Fibroblast of skin of right biceps (primary cell): ENCODE measurements at places on chromosomes 2 and 18.

- no peak for DNase-seq
These were observed 21.6 kb upstream of the GYPC start for GRCh38 chr2:126634273-126634861.

- DNase-seq = no peak
These were observed 68.0 kb downstream of the RNF152 start for GRCh38 chr18:61824733-61825363.

GRCh38 chr2:202034249-202035088 is 814 bp downstream of the FZD7 start:
- DNase-seq = no peak

DNA sequence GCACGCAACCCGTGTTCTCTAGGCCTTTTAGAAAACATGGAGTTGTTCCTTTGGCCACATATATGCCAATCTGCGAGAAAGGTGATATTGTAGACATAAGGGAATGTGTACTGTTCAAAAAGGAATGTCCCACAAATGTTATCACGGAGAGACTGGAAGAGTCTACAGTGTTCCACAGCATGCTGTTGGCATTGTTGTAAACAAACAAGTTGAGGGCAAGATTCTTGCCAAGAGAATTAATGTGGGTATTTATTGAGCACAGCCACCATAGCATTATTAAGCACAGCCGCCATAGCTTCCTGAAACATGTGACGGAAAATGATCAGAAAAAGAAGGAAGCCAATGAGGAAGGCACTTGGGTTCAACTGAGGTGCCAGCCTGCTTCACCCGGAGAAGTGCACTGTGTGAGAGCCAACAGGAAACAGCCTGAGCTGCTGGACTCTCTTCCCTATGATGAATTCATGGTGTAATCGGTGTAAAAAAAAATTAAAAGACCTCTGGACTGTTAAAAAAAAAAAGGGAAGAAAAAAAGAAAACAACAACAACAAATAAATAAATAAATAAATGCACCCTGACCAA is 29.0 kb upstream of the REL start:
- DNase-seq = no peak

- DNase-seq = no peak
These were observed 76.8 kb upstream of the PELI1 start for GRCh38 chr2:64220894-64221617.

DNA sequence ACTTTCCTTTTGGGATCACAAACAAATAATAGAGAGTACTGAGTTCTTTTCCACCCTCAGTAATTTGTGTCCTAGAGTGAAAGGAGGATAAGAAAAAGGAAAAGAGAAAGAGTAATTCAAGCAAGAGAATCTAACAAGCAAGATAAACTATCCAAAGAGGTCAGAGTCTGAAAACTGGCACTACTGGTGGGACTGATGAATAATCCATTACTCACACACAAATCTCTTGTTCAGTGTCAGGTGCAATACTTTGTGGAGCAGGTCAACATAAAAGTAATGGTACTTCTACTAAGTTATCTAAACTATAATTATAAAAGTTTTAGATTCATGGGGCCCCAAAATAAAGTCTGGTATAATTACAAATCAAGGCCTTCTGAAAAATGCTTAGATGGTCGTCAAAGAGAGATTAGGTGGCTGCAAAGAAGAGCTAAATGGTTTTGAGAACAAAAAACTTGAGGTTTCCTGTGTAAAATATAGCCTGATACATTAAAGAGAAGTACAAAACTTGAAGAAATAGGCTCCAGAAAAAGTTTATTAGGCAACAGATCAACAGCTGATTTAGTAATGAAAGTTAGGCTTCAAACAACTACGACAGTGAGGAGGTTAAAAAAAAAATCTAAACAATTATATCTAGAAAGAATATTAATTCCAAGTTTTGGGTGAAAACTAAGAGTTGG is 109.4 kb downstream of the BAZ2B start:
- DNase-seq = peak; percentile 7

DNA sequence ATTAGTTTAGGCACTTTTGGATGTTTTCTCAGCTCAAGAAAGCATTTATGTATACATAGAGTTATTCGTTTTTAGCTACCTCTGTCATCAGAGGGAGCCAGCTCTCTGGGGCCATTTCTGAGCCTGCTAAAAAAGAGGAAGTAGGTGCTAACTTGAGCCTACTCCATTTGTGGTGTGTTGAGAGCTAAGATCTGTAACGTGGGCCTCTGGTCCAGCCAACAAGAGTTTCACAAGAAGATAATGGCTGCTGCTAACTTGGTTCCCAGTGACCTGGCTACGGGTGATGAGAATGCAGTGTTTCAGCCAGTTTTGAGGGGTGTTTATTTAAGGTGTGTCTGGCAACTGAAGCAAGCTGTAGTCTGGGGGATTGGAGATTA is 182.5 kb downstream of the PRKCE start:
- DNase-seq = no peak

- no peak for DNase-seq
These were observed 860.1 kb downstream of the BCL11A start for GRCh38 chr2:59693231-59693959.

GRCh38 chr2:199973703-199974102 is 18.3 kb downstream of the MAIP1 start:
- DNase-seq = peak; percentile 62

GRCh38 chr2:48048476-48049171 is 142.3 kb upstream of the FBXO11 start:
- DNase-seq = peak; percentile 34

DNA sequence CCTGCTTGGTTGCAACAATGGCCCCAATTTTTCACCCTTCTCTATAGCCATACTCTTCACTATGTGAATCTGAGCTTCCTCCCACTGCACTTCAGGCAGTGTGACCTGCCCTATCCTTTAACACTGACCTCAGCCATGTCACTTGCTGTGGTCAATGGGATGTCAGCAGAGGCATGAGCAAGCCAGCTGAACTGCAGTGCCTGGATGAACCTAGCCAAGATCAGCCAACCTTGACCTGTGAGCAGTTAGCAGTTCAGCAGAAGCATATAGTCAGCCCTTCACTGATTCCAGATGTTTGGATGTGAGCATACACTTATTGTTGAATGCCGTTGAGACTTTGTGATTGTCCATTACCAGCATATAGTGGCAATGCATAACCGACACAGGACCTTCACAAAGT is 63.4 kb upstream of the BOD1L2 start:
- no peak for DNase-seq

- DNase-seq = no peak
These were observed 68.2 kb upstream of the EML6 start for GRCh38 chr2:54655046-54655809.

- DNase-seq = no peak
These were observed 122.9 kb upstream of the ST6GAL2 start for GRCh38 chr2:107008843-107009242.

DNA sequence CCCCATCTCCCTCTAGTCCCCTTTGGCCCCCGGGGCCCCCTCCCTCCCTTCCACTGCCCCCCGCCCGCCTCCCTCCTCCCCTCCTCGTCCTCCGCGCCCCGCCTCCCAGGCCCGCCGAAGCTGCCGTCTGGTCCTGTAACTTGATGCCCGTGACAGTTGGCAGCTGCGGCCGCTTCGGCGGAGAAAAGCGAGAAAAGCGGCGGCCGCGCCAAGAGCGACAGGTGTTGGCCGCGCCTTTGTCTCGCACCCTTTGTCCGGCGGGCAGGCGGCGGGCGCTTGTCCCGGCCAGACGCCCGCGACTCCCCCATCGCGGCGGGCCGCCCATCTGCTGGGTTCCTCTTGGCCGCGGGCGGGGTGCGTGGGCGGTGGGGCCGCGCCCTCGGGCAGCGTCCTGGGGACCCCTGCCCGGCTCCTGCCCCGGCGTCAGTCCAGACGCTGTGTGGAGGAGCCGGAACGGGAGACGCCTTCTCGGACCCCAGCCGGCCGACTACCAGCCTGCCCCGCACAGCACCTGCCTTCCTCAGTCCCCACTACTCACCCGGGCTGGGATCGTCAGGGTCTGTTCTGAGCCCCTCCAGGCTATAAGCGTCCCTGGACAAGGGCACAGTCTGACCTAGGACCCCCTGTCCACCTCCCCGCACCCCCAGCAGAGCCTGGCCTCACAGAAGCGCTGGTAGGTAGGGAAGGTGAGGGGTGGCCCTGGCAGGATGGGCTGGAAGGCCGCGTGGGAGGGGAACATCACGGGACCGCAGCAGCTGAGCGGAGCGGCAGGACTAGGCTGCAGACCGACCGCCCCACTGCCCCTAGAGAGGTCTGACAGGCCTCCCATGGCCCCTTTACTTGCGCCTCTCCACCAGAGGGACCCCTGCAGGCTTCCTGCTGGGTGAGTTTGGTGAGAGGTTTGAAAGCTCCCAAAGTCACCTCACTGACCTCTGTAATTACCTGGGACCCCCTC is 1.2 kb upstream of the HES6 start:
- peak; percentile 11 for DNase-seq

DNA sequence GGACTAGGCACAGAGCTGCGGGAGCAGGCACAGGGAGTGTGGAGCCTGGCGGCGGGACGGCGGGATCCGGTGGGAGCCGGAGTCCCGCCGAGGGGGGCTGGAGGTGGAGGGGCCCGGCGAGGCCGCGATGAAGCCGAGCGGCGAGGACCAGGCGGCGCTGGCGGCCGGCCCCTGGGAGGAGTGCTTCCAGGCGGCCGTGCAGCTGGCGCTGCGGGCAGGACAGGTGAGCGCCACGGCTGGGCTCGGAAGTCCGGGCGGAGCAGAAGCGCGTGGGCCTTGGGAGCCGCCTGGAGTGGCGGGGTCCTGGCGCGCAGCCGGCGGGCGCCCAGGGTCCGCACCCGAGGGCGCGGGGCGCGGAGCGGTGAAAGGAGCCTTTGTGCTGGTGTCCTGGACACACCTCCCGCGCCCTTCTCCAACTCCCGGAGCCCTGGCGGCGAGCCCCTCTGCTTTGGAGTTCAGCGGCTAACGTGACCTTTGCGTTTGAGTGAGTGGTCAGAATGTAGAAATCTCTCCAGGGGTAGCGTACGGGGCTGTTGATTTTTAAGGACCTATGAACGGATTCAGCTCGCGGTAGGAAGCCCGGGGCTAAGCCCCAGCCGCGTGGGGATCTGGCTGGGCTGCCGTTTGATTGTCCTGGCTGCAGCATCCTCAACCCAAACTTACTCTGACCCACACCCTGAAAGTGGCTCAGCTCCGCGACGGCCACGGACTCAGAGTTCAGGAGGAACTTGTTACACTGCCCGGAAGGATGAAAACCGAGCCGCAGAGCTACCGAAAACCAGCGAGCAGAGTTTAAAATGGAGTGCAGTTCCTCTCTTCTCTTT is 448 bp downstream of the IMPA2 start:
- no peak for DNase-seq

DNA sequence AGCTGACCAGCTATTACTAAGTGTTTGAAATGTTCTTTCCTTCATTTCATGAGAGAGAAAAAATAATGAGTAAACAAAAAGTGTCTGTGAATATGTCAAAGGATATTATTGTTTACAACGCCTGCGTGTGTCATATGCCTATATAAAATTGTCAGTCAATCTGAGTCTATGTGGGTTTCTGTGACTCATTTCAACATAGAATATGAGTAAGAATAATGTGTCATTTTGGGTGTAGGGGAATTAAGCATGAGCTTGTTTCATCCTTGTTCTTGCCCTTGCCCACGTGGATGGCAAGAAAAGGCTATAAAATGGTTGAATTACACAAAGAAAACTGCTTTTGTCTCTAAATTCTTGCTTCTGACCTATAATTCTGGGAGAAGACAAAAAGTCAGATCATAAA is 466.0 kb downstream of the PTH2R start:
- DNase-seq = no peak

DNA sequence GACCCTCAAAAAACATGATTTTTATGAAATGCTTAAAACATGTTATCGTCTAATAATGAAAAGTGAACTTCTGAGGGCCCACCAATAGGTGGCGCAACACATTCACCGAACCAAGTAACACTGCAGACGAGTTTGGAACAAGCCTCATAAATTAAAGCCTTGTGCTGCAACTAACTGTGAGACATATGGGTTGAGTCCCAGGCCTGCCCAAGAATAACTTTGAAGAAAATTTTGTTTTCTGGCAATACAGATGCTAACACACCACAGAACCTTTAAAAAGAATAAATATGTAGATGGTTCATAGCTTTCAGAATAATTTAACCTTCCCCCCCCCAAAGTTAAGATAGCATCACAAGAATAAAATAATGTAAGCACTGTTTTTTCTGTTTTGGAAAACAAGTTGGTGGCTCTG is 285.9 kb downstream of the RNF144A start:
- peak; percentile 75 for DNase-seq

- no peak for DNase-seq
These were observed 2.6 kb downstream of the MAP2 start for GRCh38 chr2:209426432-209426831.

DNA sequence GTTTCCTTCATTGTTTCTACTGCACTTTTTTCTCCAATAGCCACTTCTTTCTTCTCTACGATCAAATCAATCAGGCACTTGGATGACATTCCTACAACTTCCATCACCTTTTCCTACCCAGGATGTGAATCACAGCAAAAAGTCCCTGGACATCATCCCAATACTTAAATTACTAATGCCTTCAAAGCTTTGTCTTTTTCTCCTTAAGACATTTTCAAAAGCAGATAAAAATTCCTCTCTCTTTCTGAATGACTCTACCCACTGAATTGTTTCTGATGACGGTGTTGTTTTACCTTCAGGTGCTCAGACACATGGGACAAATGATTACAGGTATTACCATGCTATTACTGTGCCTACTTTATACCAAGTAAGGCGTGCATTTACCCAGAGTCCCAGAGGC is 500.9 kb downstream of the FBXO15 start:
- DNase-seq = peak; percentile 72
